T1000 (cell line): ENCODE measurements at places on chromosomes 5 and 9.

DNA sequence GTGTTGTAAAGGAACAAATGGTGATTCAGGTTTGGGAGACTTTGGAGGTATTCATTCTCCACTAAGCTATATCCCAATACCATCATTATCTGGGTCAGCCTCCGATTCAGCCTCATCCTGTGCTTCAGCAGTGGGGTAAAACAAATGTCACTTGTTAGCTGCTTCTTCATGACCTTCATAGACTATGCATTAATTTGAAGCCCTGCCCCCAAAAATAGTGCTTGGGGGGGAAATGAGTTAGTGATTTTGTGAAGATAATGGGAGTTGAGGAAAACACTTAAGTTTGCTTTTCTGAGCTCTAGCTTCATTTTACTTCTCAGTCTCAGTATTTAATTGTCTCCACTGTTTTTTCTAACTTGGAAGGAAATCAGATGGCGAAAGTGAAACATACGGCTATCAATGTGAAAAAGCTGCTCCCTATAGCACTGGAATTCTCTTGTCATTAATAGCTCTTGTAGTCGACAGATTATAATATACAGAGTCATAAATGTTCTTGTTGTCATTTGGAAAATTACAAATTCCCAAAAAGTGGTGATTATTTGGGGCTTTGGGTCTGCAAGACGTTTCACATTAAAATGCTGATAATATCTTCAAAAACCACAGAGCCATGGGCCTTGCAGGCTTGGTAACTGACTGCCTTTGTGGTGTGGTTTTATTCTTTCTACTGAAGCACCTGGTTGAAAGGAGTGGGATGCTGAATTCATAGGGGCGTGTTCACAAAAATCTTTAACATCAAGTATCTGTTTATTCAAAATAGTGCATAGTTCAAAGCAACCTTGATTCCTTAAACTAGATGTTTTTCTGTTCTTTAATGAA lies 40.0 kb downstream of the PIK3R1 start:
- no peak for DNase-seq

DNA sequence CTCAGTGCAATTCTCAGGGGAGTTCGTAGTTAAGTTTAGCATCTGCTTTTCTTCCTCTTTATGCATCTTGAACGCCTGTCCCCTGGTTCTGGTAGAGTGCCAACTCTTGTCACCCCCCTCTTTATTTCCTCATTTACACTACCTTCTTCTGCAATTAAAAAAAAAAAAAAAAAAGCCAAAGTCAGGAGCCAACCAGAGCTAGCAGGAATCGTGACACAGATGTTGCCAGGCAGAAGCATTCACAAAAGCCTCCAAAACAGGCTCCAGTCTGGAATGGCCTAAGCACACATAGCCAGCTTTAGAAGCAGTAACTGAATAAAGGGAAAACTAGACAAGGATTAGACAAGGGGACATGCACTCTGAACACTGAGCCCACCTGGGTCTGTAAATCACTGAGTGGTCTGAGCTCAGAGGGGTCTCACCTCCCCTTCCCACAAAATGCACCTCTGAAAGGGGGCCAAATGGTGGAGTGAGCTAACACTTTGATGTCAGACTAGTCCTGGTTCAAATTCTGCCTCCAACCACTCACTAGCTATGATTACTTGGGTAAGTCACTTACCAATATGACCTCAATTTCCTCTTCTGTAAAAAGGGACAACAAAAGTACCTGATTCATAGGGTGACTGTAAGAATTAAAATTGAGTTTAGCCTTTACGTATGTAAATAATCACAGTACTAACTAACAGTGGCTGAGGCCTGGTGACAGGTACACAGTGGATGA lies 2.0 kb downstream of the CD74 start:
- DNase-seq: peak; percentile 11

DNA sequence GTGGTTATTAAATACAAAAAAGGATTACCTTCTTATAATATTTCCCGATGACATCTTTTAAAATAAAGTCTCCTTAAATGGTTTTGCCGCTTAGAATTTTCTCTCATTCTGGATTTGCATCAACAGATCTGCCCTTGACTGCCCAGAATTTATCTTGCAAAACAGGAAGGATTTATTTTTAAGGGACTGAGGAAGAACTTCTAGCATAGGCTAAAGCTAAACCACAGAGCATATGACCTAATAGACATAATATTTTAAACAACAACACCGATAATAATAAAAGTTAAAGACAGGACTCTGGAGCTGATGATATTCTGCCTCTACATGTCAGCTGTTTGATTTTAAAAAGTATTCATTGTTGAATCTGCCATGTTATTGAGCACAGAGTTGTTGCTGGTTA lies 145.3 kb upstream of the ADCY2 start:
- DNase-seq: no peak

DNA sequence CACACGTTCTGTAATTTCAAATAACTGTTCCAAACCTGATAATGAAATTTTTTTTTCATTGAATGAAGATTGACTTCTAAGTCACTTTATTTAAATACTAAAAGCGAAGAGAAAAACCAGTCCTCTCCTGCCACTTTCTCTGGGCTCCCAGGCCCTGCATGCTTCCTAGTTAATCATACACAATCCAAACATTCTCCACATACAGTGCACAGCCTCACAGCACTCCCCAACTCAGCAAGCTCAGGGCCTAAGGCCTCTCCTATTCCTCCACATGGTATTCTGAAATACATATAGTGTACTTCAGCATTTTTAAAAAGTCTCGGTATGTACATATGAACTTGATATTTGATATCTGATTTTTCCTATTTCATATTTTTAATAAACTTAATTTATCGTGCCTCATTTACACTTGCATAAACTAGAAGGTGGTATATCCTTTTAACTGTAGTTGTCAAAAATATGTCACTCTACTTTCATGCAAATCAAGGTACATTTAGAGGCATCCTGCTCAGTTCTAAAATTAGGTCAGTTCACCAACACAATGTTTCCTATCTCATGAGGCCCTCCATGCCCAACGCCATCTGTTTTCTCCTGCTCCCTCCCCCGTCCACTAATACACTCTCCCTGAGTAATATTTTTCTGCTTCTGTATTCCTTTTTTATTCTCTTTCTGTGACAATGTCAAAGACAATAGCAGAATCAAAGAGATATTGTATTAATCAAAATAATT lies 206.7 kb downstream of the ARRDC3 start:
- no peak for DNase-seq

DNA sequence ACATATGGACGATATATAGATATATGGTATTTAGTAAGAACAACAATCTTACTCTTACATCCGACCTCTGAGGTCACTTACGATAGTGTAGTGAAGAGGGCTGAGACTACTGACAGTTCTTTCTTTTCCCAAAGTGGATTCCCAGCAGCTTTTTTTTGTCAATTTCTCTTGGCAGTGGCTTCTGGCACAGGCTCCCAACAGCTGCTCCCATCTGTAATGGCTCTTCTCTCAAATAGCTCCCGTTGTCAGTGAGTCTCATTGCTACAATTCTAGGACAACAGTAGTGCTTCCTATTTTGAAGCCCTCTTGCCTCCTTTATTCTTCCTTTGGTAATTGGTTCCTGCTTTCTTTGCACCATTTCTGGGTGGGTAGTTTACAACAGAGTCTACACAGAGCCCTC lies 68.4 kb downstream of the SLC25A46 start:
- no peak for DNase-seq

DNA sequence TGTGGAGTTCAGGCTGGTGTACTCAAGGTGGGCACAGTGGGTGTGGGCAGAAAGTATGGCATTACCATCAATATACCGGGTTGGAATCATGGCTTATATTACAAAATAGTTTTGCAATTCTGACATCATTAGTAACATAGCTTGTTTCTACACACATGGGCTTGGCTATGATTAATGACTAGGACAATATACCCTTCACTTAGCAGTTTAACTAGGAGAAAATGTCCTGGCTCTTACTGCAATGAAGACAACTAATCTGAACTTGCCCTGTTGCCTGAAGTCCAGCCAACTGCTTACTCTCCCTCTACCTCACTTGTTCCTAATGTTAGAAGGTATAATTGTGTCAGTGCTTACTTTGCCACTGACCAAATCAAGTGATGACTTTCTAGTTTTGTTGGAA lies 612.5 kb downstream of the EFNA5 start:
- no peak for DNase-seq

DNA sequence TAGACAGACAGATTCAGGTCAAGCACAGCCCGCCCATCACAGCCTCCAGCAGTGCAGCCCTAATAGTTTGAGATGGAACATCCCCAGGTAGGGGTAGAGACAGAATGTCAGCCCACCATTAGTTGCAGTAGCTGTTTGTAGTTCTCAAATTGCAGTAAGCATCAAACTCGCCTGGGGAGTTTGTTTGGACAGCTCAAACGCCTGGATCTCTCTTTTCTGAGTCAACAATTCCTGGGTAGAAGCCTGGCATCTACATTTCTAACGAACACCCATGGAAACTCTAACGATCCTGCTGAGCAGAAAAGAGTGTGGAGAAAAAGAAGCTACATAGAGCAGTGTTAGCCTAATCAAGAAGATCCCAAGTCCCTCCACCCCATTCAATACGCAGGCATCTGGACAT lies 59.4 kb downstream of the ADAMTS16 start:
- no peak for DNase-seq

- no peak for DNase-seq
Observed at GRCh38 chr9:76575761-76576160, 116.8 kb downstream of the GCNT1 start.

DNA sequence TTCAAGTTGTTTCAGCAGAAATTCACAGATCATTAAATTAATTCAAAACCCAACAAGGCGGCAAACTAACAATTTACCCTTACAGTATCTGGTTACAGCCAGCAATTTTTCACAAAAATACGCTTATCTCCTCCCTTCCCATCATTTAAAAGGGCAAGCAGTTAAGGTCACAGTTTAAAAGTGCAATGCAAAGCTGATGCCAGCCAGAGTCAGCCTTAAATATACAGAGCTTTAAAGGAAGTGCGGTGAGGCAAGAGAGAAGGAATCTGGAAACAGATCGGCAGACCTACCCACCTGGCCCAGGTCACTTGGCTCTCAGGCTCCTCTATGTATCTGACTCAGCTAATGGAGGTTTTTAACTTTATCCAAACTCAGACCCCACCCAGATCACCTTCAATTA lies 31.0 kb downstream of the EPB41L4A start:
- DNase-seq: no peak

DNA sequence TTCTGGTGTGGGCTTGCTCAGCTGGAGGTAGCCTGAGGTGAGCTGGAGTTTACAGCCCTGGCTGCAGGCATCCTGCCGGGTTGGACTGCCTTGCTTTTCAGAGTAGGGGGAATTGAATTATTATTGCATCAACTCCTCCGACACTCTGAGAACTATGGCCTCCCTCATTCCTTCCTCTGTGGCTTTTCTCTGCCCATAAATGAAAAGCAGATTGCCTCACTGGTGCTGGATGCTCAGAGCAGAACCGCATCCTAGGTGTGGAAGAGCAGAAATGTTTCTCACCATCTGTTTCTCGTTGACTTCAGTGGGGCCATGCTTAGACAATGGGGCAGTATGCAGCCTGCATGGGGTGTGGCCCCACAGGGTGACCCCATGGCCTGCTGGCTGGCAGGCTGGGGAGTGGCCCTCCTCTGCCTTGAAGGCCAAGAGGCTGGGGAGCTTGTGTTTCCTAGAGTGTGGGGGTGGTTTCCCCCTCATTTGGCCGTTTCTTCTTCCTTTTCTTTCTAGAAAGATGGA lies 27.3 kb upstream of the TGFBI start:
- no peak for DNase-seq

GRCh38 chr5:15383469-15383868 lies 116.5 kb upstream of the FBXL7 start:
- DNase-seq: no peak

GRCh38 chr9:34185778-34186551 lies 7.1 kb downstream of the UBAP1 start:
- DNase-seq: no peak

- no peak for DNase-seq
Observed at GRCh38 chr5:74322944-74323343, 317.6 kb downstream of the ENC1 start.

DNA sequence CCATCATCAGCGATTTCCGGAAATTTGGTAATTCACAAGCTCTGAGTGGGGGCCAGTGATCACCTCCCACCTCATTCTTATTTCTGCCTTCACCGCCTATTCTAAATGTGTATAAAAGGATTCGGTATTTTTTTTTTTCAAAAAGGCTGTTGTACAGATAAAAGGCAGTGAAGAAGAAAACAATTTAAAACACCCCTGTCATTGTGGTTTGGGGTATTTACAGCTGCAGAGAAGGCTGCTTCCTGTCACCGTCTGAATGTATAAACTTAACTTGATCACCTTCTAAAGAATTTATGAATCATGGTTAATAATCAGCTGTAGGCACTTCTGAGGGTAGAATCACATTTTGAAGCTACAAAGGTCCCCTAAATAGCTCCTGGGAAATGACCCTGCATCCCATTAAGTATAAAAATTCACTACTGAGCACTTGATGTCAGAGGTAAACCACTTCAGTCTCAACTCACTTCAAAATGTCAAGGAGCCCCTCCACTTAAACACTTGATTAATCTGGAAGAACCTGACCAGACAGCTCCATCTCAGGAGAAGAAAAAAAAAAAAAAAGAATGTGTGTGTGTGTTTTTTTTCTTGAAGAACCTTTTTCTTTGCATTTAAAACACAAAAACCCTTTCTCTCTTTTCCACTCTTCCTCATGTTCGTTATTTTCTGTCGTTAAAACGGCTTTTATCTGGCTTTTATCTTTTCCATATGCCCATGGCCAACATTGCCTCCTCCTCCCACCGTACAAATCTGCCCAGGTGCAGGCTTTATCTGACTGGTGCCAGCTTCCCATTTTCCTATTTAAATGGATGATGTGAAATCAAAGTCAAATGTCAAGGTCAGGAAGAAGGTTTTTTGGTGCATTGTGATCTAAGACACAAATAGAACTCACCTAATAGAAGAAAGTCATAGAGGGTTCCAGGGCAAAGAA lies 291.2 kb downstream of the IRX1 start:
- no peak for DNase-seq

GRCh38 chr9:111438541-111439235 lies 45.5 kb downstream of the ECPAS start:
- DNase-seq: no peak

DNA sequence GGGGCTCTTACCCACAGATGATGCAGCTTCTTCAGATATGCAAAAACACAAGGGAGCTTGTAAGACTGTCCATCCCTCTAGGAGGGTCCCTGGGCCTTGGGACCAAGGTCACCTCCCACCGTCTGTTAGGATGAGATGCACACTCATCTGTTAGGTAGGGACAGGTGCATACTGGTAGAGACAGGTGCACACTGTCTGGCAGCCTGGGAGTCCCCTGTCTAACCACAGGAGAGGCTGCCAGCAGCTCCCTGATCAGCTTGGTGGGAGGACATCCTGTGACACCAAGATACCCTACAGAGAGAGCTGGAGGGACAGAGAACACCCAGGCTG lies 13.2 kb downstream of the TSPAN17 start:
- no peak for DNase-seq
